ENCODE measurements at places on chromosomes 7 and 10.

DNA sequence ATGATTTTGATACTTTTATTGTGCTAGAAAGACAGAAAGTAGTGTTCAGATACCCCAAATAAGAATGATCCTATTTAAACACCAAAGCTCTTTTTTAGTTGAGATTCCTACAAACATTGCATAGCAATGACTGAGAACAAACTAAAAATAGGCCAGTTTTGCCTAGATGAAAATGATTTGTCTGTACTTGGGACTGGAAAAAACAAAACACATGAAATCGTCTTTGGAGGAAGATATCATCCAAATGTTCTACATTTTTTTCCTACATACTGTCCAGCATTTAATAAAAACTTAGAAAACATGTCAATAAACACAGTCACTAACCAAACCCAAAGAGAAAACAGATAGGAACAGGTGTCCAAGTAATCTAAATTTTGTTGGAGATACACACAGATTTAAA lies 111.6 kb upstream of the MEOX2 start:
- H3K36me3 ChIP-seq: no peaks in the 10 kb centered on the region
- H3K4me1 ChIP-seq: no peaks in the 10 kb centered on the region
- H3K27me3 ChIP-seq: no peaks in the 10 kb centered on the region
- DNase-seq: no peak
- no peak overlapping the region for H3K4me3 ChIP-seq

DNA sequence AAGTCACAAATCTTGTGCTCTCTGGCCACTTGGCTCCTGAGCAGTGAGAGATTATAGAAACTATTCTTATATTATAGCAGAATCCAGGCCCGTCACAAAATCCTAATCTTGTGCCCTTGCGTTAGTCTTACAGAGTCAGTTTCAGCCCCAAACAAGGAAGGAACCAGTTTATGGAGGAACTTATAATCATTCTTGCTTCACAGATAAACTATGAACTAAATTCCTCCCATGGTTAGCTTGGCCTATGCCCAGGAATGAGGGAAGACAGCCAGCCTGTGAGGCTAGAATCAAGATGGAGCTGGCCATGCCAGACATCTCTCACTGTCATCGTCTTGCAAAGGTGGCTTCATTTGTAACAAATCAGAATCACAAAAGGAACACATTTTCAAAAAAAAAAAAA lies 199.7 kb upstream of the PITRM1 start:
- H3K36me3 ChIP-seq: no peaks in the 10 kb centered on the region
- no peak overlapping the region for H3K4me3 ChIP-seq
- peaks cover 9% of the 10 kb centered on the region for H3K27me3 ChIP-seq
- no peaks in the 10 kb centered on the region for H3K4me1 ChIP-seq
- H3K27ac ChIP-seq: no peak overlapping the region
- DNase-seq: no peak

- H3K27ac ChIP-seq: no peak overlapping the region
- H3K27me3 ChIP-seq: no peaks in the 10 kb centered on the region
- H3K4me3 ChIP-seq: no peak overlapping the region
- no peaks in the 10 kb centered on the region for H3K36me3 ChIP-seq
Observed at GRCh38 chr10:55233505-55233904, 432.5 kb upstream of the PCDH15 start.

- H3K36me3 ChIP-seq: no peaks in the 10 kb centered on the region
- H3K4me3 ChIP-seq: no peak overlapping the region
- H3K27me3 ChIP-seq: no peaks in the 10 kb centered on the region
- H3K4me1 ChIP-seq: peaks cover 13% of the 10 kb centered on the region
Observed at GRCh38 chr10:33153968-33154327, 180.5 kb downstream of the NRP1 start.

DNA sequence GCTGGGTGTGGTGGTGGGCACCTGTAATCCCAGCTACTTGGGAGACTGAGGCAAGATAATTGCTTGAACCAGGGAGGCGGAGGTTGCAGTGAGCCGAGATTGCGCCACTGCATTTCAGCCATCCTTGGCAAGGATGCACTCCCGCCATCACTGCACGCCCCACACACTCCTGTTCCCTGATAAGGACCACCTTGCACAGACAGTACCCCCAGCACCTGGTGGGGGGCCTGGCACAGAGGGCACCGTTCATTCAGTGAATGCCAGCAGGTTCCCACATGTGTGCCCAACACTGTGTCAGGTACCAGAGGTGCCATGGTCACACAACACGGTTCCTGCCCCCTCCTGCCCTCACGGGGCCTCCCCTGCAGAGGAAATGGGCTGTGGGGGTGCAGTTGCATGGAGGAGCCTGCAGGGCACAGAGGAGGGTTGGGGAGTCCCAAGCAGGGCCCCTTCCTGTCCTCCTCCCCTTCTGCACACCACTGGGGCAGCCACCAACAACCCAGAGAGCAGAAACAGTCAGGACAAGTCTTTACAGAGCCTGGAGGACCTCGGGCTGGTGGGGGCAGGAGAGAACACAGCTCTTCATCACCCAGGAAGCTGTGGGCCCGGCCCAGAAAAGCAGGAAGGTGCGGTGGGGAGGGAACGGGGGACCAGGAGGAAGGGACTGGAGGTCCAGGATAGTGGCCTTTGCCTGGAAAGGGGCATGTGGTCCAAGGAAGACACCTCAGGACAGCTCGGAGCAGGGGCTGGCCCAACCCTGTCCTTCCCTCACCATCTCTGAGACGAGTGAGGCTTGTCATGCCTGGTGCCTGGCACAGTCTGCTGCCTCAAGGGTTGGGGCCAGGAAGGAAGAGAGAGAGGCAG lies 7.1 kb downstream of the CRYGN start:
- H3K27me3 ChIP-seq: no peaks in the 10 kb centered on the region
- DNase-seq: peak; percentile 46
- no peaks in the 10 kb centered on the region for H3K36me3 ChIP-seq
- H3K4me3 ChIP-seq: peak overlapping the region; percentile 43
- peaks cover 53% of the 10 kb centered on the region for H3K4me1 ChIP-seq

All from naive thymus-derived CD8-positive, alpha-beta T cell (primary cell).